ENCODE measurements at places on chromosomes 4 and X. TPM values are rescaled to one million over a fixed set of nuclear protein-coding genes. Genes with fewer than 3 reads are reported as not detected.
A peak's percentile ranks its signal among the peaks of the same experiment; 100 is the strongest.

The MEPE gene
- not detected for total RNA-seq

The MYOZ2 gene
- total RNA-seq = 0.69 TPM

The SLC38A5 gene
- 4.4 TPM for total RNA-seq

The ZDHHC15 gene
- 3.6 TPM for total RNA-seq

The TMEM156 gene
- total RNA-seq = 0.77 TPM

The PQBP1 gene
- 53.2 TPM for total RNA-seq

The NEIL3 gene
- 13.1 TPM for total RNA-seq

DNA sequence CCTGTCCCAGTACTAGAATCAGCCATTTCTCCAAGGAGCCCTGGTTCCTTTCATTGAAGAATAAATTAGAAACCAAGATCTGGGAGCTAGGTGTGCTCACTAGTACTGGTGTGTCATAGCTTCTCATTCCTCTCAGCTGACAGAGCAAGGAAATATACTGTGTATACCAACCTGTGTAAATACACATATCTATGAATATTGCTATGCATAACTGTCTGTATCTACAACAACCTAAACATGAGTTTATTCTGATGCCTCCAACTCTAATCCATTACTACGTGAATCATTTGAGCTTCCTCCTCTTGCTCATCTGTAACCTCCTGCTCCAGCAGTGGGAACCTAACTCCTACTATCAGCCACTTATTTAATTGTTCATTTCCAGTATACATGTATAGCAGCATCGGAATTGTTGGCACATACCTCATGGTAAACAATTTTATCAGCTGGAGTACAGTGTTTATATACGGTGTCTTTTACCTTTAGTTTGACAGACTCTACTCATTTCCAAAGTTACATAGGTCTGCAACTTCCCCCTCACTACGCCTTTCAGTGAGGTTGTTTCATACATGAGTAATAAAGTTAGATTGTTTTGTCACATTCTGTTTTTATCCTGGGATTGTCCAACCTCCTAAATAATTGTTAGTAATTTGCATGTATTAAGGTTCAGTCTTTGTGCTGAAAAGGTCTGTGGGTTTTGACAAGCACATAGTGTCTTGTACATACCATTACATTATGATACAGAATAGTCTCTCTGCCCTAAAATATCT lies 7.1 kb upstream of the SCRG1 start:
- no peak for DNase-seq

DNA sequence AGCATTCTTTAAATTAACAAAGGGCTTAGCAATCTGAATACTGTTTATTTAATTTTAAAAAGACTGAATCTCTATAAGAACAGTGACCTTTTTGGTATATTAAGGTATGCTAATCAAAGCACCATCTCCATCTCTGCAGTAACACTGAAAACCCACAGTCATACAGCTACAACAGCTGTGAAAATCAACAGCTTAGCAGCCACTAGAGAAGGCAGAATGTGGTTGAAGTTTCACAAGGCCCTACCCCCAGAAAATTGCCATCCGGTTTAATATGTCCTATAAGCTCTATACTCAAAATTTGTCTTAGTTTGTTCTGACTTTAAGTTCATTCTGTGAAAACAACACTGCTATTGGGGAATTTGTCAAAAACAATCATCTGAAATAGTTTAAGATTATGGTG lies 128.7 kb downstream of the OPHN1 start:
- DNase-seq = peak; percentile 60

DNA sequence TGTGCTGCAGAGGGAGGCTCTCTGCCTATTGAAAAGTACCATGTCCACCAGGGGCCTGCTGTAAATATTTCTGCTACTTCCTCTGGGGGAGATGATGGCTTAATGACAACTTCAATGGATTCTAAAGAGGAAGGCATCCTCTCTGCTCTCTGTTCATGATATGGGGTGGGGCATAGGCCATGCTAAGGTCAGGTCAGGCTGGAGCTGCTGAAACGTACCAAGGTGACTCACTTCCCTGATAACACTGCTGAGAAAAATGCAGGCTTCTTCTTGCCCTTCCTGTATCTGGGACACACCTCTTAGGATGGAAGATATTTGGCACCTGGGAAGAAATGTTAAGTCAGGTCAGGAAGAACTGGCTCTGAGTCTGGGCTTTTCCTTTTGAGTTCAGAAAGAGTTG lies 31.5 kb downstream of the HS3ST1 start:
- no peak for DNase-seq

DNA sequence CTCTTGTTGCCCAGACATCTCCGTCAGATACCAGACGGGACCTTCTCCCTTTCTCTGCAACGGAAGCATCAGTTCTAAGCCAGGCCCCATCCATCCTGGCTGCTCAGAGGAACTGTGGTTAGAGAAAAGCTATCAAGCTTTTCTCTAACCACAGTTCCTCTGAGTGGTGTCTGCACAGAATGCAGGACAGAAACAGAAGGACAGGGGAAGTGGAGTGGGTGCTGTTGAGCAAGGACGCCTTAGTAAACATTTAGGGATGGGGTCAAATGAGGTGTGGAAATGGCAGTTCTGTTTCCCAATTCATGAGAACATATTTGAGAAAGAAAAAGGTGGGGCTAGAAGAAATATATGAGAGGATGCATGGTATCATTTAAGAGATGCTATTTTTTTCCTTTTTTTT lies 283.8 kb downstream of the CRLF2 start:
- DNase-seq = no peak

GRCh38 chr4:54109241-54110018 lies 9.5 kb downstream of the GSX2 start:
- DNase-seq = no peak

- DNase-seq = no peak
Observed at GRCh38 chr4:105145903-105146275, 787 bp upstream of the TET2 start.

DNA sequence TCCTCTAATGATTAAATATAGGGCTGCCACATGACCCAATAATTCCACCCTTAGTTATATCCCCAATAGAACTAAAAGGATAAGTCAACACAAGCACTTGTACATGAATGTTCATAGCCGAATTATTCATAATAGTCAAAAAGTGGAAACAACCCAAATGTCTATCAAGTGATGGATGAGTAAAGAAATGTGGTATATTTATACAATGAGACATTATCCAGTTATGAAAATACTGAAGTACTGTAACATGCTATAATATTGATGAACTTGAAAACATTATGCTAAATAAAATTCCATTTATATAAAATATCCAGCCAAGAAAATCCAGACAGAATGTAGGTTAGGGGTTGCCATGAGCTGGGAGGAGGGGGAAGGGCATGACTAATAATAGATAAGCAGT lies 436.7 kb upstream of the AADAT start:
- DNase-seq = no peak

DNA sequence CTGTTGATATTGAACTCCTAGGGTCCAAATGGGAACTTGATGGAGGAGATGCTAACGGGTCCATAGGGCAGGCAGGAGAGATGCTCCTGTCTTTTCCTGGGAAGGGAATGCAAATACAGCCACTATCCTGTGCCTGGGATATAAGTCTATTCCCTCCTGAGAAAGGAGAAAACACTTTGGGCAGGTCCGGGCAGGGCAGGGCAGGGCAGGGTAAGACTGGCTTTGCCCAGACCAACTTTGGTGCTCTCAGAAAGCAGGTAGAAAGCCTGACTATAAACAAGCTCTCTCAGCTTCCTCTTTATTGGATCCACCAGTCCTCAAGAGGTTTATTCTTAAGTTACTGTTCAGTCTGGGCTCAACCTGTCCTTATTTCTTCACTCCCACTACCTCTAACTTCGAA lies 232.3 kb downstream of the PTTG2 start:
- DNase-seq = no peak

DNA sequence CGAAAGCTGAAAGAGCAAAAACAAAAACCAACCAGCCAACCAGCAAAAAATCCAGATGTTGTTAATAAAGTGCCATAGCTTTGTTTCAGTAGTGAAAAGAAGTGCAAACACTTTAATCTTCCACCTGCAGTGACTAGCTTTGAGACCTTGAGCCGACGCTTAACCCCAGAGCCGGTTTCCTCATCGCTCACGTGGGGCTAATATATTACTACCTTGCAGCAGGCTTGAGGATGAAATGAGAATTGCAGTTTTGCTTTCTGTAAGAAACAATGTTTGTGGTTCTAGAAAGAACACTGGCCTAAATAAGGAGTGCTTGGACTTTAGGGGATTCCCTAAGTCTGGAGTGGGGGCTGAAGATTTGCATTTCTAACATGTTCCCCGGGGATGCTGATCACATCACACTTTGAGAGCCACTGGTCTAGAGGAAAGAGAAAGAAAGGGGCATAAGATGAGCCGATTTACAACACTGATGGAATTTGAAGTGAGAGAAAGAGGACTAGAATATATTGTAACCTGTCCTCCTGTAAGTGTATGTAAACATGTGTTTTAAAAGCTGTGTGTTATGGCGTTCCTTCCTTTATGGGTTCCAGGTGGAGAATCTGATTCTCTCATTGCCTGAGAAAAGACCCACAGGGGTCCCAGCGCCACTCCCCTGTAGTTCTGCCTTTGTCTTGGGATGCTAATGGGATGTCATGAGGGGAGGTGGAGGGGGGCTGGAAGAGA lies 1.4 kb downstream of the FGF2 start:
- DNase-seq = peak; percentile 71

DNA sequence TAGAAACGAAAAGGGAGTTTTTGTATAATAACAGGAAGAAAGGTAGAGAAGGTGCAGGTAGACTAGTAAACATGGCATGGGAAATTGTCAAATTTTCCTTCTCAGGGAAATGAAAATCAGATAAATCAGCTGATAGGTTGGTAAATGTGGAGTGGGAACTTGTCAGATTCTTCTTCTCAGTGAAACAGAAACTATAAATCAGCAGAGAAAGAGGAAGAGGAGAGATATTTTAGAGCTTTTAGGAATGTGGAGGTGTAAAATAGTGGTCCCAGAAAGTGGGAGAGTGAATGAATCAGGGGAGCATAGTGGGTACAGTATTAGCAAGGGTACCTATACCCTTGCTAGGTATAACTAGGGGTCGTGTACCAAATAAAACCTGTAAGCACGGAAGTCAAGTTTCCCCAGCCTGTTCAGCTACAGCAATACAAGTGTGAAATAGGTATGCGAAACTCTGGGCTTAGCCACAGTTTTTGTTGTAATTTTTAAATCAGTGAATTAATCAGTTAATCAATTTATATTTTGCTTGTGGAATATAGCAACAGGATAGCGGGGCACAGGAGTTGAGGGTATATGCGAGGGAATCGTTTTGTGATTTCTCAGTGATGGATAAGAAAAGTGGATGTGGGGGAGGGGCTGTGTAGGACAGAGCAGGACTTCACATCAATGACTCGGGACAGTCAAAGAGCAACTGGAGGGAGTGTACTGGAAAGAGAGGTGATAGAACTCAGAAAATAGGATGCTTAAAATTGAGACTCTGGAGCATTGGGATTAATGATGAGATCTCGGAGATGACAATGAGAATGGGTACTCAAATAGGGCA lies 561.5 kb downstream of the INPP4B start:
- no peak for DNase-seq

DNA sequence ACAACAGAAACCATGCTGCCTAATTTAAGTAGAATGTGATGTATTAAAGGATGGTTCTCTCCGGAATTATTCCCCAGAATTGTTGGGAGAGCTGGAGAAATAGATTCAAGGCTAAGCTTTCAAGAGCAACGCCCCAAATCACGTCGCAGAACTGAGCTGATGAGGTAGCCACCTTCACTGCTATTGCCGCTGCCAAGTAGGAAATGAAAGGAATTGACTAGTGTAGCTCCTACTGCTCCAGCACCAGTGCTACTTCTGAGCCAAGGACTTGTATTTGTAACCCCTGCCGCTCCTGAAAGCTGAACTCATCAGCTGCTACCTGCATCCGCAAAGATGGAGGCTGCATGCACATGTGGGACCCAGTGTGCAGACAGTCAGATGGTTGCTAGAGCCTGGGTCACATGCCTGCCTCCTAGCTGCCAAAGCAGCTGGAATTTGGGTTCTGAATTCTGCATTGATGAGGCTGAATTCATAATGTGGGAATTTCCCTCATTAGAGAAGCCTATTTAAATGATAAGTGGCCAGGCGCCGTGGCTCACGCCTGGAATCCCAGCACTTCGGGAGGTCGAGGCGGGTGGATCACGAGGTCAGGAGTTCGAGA lies 173.9 kb downstream of the PDGFRA start:
- DNase-seq = no peak

DNA sequence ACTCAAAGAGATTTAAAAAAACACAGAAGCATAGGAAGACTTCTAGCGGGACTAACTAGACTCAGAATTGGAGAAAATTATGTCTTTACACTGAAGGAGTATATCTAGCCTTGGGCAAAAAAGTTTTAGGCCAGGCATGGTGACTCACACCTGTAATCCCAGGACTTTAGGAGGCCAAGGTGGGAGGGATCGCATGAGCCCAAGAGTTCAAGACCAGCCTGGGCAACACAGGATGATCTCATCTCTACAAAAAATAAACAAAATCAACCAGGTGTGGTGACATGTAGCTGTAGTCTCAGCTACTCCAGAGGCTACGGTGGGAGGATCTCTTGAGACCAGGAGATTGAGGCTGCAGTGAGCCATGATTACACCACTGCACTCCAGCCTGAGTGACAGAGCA lies 99.5 kb downstream of the NEUROG2 start:
- no peak for DNase-seq

DNA sequence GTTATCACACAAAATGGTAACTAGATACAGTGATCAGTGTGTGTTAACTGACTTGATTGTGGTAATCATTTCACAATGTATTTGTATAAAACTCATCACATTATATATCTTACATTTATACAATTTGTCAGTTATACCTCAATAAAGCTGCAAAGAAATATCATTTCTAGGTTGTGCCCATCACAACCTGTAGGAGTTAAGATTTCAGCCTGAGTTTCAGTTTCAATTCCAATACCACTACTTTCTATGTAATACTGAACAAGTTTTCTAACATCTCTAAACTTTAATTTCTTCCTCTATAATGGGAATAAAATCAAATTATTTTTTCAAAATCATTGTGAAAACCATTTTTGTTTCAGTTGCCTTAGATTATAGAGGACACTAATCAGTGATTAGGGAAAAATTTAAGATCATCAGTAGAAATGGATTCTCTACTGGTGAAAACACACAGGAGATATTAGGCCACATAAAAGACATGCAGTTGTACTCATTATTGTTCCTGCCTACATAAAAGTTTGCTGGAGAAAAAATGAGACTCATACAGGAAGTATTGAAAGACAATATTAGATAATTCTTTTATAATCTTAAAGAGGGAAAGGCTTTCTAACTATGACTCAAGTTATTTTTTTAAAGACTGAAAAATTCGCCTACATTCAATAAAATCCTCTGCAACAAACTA lies 18.4 kb upstream of the TBC1D1 start:
- no peak for DNase-seq

- no peak for DNase-seq
Observed at GRCh38 chr4:127045861-127046260, 586.9 kb upstream of the INTU start.

- peak; percentile 13 for DNase-seq
Observed at GRCh38 chr4:142752202-142752786, 93.8 kb downstream of the INPP4B start.
